ENCODE measurements at places on chromosomes 1 and 21. TPM values are rescaled to one million over a fixed set of nuclear protein-coding genes. Genes with fewer than 3 reads are reported as not detected.
A peak's percentile ranks its signal among the peaks of the same experiment; 100 is the strongest.

GRCh38 chr1:188463919-188464318 is 1635.2 kb downstream of the PLA2G4A start:
- DNase-seq = peak; percentile 22

- no peak for DNase-seq
Observed at GRCh38 chr1:167964646-167965045, 27.8 kb upstream of the MPC2 start.

DNA sequence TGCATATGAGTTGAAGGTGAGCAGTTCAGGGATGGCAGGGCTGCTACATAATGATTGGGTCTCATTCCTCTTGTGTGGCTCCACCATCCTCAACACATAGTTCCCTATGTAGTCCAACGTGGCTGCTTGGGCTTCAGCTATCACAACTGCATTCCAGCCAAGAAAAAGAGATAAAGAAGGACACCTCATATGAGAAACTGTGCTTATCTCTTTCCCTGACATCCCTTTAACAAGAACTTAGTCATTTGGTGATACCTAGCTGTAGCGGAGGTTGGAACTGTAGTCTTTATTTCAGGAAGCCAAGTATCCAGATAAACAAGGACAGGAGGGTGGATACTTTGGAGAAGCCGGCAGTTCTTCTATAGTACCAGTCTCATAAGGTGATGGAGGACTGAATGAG is 42.7 kb upstream of the DNASE2B start:
- DNase-seq = no peak

- peak; percentile 52 for DNase-seq
Observed at GRCh38 chr1:110155878-110156522, 5.7 kb downstream of the SLC6A17 start.

GRCh38 chr21:35197992-35198431 is 148.9 kb upstream of the RUNX1 start:
- peak; percentile 97 for DNase-seq

Gene TBX19
- total RNA-seq = 0.50 TPM

- peak; percentile 42 for DNase-seq
Observed at GRCh38 chr1:61076728-61077675, 5.4 kb upstream of the NFIA start.

DNA sequence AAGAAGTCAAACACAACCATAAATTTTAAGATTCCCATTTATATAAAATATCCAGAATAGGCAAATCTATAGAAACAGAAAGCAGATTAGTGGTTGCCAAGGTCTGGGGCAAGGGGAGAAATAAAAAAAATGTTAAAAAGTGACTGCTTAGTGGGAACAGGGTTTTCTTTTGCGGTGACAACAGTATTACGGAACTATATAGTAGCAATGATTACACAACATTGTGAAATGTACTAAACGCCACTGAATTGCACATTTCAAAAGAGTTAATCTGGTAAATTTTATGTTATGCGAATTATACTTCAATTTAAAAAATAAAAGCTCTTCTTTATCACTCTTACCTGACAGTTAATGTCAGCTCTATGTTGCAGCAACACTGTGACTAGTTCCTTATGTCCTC is 105.2 kb downstream of the ACBD6 start:
- DNase-seq = no peak

Data from A172 (cell line).